ENCODE measurements at places on chromosomes 6 and 20.

DNA sequence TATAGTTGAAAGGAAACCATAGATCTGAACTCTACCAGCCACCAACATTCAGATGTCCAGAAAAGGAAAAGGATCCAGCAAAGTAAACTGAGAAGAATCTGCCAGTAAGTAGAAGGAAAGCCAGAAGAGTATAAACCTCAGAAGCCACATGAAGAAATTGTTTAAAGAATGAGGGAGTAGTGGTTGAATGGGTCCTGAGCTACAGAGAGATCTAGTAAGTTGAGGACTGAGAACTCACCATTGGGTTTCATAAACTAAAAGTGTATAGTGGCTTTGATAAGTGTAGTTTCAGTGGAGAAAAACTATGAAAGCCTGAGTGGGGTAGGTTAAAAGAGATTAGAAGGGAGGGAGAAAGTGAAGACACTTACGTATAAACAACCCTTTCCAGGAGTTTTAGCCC, 32.0 kb upstream of the SUMO4 start:
- no peak for DNase-seq

DNA sequence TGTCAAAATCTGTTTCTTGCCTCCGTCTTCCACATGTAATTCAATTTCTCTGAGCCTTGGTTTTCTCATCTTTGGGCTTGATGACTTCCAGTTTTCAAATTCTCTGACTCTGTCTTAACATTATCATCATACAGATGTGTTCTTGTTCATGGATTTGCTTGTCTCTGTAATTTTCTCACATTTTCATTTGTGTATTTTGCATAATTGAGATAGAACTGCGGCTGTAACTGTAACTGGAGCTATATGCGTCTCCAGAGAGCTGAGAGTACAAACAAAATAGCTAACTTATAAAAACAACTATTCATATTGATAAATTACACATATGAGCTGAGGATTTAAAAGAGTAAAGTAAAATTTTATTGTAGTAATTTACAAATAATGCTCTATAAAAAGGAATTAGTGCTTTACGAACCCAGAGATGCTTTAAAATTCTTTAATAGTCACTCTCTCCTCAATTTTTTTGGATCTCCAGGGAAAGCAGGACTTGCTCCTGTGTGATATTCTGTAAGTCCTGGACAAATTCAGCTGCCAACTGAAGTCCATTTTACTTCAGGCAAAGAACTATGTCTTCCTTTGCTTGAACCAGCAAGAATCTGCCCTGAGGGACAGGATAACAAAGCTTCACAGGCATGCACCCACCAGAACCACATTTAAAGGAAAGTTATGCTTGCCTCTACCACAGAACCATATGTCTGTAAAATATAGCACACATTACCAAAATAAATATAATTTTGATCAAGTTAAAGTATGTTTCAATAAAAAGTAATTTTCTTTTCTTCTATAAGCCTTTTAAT, 288.3 kb downstream of the KHDC1L start:
- DNase-seq = no peak

GRCh38 chr6:149961728-149962425, 1.9 kb upstream of the ULBP1 start:
- DNase-seq = peak; percentile 43

DNA sequence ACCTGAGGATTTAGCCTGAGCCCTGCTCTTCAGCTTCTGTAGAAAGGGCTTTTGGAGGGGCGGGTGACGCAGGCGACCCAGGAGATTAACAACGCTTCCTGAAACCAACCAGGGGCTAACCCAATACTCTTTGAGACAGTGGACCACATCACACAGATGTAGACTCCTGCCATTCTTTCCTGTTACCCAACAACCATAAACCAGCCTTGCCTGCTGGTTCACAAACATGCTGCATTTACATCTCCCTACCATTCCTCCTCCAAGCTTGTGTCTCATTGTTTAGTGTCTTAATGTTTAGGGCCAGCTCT, 28.3 kb downstream of the PPP1R16B start:
- DNase-seq = peak; percentile 47

GRCh38 chr20:5073660-5074231, 46.0 kb downstream of the PCNA start:
- no peak for DNase-seq

DNA sequence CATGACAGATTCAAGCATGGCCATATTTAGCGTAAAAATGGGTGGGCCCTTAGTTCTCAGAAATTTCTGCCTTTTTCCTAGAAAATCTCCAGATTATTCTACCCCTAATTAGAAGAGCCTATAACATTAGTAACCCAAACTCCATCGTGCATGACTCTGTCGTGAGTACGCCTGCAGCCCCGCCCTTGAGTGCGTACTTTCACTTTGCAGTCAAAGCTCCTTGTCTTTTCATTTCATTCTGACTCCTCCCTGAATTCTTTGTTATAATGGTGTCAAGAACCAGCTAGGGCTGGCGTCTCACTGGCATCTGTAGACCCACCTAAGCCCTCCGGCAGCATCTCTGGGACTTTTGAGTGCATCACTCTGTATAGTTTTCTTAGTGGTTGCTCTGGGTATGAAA, 61.7 kb upstream of the NOX3 start:
- DNase-seq = no peak
